Astrocyte (in vitro differentiated cells and primary cell): ENCODE measurements at places on chromosomes 2 and 18. TPM values are rescaled to one million over a fixed set of nuclear protein-coding genes. Genes with fewer than 3 reads are reported as not detected.
A peak's percentile ranks its signal among the peaks of the same experiment; 100 is the strongest.

GRCh38 chr2:127382831-127383230, 4.9 kb downstream of the MAP3K2 start:
- no peak for DNase-seq

GRCh38 chr2:212282671-212283261, 255.8 kb downstream of the ERBB4 start:
- DNase-seq = peak; percentile 2

DNA sequence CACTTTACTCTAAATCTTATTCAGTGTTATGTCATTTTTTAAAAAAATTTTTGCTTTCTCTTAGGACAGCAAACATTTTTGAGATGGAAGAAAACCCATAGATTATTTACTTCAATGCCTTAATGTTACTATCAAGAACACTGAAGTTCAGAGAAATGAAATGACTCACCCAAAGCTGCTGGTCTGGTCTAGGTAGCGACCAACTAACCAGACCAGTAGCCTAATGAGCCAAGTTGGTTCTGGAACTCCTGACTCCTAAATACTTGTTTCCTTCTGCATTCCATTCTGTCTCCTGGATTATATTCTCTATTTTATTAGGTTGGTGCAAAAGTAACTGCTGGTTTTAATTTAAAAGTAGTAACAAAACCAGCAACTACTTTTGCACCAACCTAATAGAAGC, 35.4 kb downstream of the SLC8A1 start:
- DNase-seq = peak; percentile 53

DNA sequence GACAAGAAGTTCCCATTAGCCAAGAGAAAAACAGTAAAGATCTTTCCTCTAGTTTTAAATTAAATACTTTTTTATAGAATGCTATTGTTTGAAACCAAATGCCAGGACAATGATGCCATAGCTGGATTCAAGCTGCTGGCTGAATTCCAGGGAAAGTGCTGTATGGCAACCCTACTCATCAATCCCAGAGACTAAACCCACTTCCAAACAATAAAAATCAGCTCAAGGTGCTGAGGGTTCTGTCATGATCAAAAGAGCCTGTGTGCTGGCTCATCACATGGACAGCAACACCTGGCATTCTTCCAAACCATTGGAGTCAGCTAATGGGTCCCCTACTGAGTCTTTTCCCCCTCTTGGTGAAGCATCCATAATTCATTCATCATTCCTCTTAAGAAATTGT, 53.7 kb upstream of the PARD3B start:
- DNase-seq = peak; percentile 40

DNA sequence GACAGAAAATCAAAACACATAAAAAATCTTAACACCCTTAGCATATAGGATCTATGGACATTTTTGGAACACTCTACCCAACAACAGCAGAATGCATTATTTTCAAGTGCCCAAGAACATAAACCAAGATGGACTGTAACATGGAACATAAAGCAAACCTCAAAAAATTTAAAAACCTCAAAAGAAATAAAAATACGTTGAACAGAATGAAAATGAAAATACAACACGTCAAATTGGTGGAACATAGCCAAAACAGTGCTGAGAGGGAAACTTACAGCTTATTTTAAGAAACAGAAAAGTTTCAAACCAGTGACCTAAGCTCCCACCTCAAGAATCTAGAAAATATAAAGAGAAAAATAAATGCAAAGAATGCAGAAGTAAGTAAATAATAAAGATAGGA, 58.3 kb upstream of the BCL2L11 start:
- no peak for DNase-seq

DNA sequence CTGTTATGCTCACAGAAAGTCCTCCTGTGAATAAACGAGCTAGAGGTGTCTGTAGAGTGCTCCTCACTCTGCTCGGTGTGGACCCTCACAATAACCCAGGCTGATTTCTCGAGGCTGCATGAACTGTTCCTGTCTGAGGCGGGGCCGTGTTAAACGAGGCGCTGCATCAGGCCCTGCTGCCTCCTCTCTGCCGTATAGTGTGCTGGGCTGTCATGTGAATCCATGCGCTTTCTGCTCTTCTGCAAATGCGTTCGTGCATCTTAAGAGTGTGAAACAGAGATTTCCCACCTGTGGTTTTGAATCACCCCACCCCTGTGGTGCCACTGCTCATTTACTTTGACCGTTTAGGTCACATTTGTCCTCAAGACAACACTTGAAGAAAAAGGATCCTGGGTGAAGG, 26.2 kb downstream of the TRAF3IP1 start:
- DNase-seq = no peak

DNA sequence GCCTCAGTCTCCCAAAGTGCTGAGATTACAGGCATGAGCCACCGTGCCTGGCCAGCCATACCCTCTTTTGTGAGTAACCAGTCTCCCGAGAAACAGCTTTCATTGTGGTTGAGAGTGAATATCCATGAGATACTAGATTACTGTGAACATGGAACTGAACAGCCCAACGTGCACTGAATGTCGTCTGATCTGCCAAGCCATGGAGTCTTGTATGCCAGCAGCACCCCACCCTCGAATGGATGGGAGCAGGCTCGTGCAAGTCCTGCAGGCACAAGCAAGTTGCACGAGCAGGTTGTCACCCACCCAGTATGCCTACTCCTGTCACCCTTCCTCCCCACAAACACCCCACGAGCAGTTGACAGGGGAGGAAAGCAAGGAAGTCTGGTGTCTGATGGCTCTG, 36.5 kb upstream of the TFCP2L1 start:
- no peak for DNase-seq

- DNase-seq = no peak
Observed at GRCh38 chr2:189134485-189134884, 45.1 kb downstream of the COL5A2 start.

DNA sequence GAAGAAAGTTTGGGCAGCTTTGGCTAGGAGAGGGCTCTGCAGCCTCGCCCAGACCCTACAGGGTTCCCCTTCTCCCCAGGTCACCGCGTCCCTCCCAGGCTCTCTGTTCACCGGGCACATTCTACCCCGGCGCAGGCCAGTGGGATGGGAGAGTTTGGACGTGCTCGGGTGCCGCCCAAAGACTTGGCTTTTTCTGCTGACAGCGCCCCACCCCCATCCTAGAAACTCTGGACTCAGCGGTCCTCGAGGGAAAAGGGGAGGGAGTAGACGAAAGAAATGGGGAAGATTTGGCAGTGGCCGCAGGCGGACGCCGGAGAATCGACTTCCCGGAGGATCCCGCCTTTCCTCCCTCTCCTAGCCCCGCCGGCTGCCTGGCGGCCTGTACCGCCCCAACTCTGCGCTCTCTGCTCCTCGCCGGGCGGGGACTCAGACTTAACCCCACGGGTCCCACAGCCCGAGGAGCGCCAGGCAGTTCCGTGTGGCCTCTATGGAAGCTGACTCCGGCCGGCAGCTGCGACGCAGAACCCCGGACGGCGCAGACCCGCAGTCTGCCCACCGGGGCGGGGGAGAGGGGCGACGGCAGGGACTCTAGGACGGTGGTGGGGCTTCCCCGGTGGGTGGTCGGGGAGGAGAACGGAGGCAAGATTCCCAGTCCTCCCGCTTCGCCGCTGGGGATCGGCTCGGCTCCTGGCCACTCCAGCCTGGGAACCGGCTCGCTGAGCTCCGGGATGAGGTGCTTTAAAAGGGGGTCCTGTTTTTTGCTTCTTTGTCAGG, 863 bp upstream of the SIX2 start:
- DNase-seq = no peak

DNA sequence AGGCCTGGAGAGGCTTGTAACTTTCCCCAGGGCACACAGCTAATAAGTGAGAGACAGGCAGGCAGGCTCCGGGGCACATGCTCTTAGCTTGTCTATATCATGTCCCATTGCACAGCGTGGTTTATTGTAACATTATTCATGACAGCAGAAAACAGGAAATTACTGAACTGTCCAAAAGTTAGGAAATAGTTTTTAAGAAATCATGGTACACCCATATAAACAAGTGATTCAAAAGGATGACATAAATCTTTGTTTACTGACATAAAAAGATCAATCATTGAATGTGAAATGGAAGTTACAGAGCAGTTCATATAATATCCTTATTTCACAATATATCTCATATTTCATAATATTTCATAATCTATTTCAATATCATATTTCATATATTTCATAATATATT, 34.3 kb upstream of the TXNDC2 start:
- no peak for DNase-seq

The NDUFV2 gene
- 120 and 128 TPM in 2 replicates for total RNA-seq

The FAM110C gene
- 0.60 and 1.4 TPM in 2 replicates for total RNA-seq

The EPG5 gene
- 24.0 and 29.0 TPM in 2 replicates for total RNA-seq
